Stomach (tissue), 19 donors: ENCODE measurements at places on chromosomes 5 and 9. TPM values are rescaled to one million over a fixed set of nuclear protein-coding genes. Genes with fewer than 3 reads are reported as not detected.
A peak's percentile ranks its signal among the peaks of the same experiment; 100 is the strongest.

DNA sequence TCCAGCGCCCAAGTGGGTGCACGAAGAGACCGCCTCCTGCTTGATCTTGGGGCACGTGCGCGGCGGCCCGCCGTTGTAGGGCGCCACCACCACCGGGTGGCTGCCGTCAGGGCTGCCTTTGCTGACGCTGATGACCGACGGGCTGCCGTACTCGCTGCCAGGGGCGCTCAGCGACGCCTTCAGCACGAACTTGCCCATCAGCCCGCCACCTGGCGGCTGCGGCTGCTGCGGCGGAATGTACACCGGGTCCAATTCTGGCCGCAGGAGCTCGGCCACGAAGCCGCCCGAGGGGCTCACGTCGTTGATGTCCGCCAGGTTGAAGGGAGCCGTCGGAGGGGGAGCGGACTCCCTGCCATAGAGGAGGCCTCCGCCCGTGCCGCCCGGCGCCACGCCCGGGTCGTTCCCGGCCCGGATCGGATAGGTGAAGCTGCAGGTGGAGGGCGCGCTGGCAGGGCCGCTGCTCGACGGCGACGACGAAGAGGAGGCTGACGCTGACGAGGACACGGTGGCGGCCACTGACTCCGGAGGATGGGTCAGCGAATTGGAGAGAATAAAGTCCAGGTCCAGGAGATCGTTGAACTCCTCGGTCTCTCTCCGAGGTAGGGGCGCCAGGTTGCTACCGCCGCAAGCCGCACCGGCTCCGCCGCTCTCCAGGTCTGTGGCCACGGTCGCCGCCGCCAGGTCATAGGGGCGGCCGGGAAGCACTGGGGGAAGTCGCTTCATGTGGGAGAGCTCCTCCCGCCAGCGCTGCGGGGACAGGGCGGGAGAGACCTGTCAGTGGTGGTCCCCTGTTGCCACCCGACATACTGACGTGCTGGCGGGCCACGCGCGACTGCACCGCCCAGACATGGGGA is 1.8 kb downstream of the KLF4 start:
- peaks cover 69% of the 10 kb centered on the region for H3K4me1 ChIP-seq
- H3K27ac ChIP-seq: peak overlapping the region; percentile 94
- peaks cover 50% of the 10 kb centered on the region for H3K27me3 ChIP-seq
- peak overlapping the region; percentile 70 for H3K4me3 ChIP-seq
- peaks cover 31% of the 10 kb centered on the region for H3K36me3 ChIP-seq

- DNase-seq: peak; percentile 93
- H3K4me3 ChIP-seq: peak overlapping the region; percentile 76
- peak overlapping the region; percentile 82 for H3K27ac ChIP-seq
- H3K4me1 ChIP-seq: peaks cover 22% of the 10 kb centered on the region
Measured at GRCh38 chr9:132768932-132769905, 99.0 kb downstream of the GTF3C4 start.

GRCh38 chr5:108911055-108911454 is 163.4 kb downstream of the FER start:
- H3K36me3 ChIP-seq: peaks cover 7% of the 10 kb centered on the region
- H3K4me3 ChIP-seq: no peak overlapping the region
- no peak overlapping the region for H3K27ac ChIP-seq
- no peak for DNase-seq

The SPEF2 gene
- 14.0 TPM for total RNA-seq

DNA sequence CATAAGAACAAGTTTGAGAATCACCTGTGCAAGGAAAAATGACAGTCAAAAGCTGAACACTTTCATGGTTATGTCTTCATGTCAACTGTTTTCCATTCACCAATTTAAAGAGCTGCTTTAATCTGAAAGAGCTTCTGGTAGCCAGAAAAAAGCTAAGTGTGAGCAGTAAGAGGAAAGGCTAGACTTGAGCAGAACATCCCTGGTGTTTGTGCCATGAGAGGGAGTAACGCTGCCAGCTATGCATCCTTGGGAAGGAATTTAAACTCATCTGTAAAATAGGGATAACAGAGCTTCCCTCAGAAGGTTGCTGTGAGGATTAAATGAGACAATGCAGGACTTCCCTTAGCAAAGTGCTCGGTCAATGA is 193.7 kb downstream of the MAPKAP1 start:
- peak overlapping the region; percentile 81 for H3K27ac ChIP-seq
- H3K27me3 ChIP-seq: no peaks in the 10 kb centered on the region
- no peaks in the 10 kb centered on the region for H3K36me3 ChIP-seq
- peaks cover 14% of the 10 kb centered on the region for H3K4me1 ChIP-seq

The ZNF366 gene
- total RNA-seq: 6.8 TPM

The ITK gene
- 4.1 TPM for total RNA-seq

The VCAN gene
- total RNA-seq: 184 TPM

The C5orf52 gene
- not detected for total RNA-seq

The SLC25A46 gene
- 29.0 TPM for total RNA-seq

- peak overlapping the region; percentile 26 for H3K27ac ChIP-seq
- no peak for DNase-seq
- H3K4me1 ChIP-seq: peaks cover 22% of the 10 kb centered on the region
- peaks cover 3% of the 10 kb centered on the region for H3K36me3 ChIP-seq
- no peak overlapping the region for H3K4me3 ChIP-seq
Measured at GRCh38 chr9:104855807-104856206, 72.1 kb downstream of the ABCA1 start.

The TUSC1 gene
- total RNA-seq: 12.5 TPM

GRCh38 chr9:19934301-19934871 is 145.5 kb upstream of the SLC24A2 start:
- peak overlapping the region; percentile 58 for H3K4me3 ChIP-seq
- H3K27me3 ChIP-seq: peaks cover 14% of the 10 kb centered on the region
- DNase-seq: peak; percentile 32
- no peaks in the 10 kb centered on the region for H3K36me3 ChIP-seq

DNA sequence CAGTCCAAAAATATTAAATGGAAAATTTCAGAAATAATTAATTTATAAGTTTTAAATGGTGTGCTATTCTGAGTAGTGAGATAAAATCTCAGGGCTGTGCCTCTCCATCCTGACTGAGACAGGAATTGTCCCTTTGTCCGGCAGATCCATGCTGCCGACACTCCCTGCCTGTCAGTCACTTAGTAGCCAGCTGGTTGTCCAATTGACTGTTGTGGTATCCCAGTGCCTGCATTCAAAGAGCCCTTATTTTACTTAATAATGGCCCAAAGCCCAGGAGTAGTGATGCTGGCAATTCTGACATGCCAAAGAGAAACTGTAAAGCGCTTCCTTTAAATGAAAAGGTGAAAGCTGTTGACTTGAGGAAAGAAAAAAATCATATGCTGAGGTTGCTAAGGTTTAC is 157.5 kb downstream of the ENC1 start:
- DNase-seq: no peak
- H3K36me3 ChIP-seq: no peaks in the 10 kb centered on the region
- no peak overlapping the region for H3K4me3 ChIP-seq
- no peaks in the 10 kb centered on the region for H3K27me3 ChIP-seq
